Naive B cell (primary cell): ENCODE measurements at places on chromosomes 7 and 10.

DNA sequence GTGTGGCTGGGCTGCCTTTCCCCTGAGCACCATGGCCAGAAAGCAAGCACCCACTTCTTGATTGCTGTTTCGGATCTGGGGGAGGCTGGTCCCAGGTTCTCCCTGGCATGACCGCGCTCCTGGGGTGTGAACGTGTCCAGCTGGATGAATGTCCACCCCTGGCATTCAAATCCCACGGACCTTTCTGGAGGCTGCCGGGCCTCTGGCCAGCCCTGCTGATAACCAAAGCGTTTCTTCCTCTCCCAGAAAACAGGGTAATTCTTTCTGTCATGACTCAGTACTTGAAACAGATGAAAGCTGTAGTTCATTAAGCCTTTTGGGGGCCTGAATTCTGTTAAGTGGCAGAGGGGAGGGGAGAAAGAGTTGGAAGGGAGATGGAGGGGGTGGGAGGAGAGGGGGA, 73.1 kb upstream of the SAMD8 start:
- no peak for DNase-seq

DNA sequence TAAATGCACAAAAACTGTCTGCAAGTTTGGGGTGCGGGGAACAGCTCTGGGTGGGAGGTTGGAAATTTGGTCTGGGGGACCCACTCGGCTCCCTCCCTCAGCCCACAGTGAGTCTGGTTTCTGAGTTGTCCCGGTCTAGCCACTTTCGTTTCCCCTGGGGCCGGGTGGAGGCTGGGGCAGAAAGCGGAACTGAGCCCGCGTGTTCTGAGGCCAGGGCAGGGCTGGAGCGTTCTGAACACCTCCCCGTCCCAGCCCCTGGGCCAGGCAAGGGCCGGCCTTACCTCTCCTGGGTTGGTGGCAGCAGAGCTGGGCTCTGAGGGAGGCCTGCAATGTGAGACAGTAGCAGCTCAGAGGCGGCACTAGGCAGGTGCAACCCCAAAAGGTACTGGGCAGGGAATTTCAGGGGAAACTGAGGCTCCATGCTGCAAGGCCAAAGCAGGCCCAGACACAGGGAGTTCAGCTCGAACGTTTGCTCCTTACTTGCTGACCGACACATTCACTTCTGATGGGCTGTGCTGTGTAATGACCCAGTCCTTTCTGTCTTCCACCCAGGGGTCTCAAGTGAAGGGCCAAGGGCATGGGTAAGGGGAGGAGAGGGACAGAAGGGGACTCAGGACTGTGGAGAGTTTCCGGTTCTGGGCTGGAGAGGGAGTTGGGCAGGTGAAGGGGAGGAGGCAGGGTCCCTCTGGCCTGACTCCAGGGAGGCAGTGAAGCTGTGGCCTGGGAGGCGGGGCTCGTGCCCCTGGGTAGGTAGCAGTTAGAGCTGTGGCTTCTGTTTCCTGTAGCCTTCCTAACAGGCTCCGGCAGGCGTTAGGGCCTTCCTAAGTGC, 3.0 kb downstream of the IRF5 start:
- DNase-seq: peak; percentile 89

GRCh38 chr7:30462179-30462578, 16.4 kb downstream of the NOD1 start:
- no peak for DNase-seq

DNA sequence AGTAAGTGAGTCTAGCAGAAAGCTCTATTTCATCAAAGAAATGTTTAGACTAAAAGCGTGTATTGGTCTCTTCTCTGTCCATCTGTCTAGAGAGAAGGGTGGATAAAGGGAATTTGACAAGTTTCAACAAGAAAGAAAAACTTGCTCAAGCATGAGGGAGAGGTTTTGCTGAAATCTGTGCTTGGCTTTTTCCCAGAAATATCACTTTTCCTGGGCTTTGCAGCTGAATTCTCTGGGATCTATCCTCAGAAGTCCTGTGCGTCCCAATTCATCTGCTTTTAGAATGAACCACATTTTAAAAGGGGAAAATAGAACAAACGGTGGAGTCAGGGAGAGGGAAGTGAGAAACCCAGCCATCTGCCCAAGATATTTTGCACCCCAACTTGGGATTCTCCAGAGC, 59.6 kb upstream of the CELF2 start:
- DNase-seq: no peak

- DNase-seq: no peak
These were observed 241.9 kb downstream of the FOXP2 start for GRCh38 chr7:114656466-114656865.

- DNase-seq: no peak
These were observed 36.3 kb upstream of the TCF7L2 start for GRCh38 chr10:112913661-112914287.

GRCh38 chr7:43303740-43304241, 191.3 kb downstream of the HECW1 start:
- no peak for DNase-seq

DNA sequence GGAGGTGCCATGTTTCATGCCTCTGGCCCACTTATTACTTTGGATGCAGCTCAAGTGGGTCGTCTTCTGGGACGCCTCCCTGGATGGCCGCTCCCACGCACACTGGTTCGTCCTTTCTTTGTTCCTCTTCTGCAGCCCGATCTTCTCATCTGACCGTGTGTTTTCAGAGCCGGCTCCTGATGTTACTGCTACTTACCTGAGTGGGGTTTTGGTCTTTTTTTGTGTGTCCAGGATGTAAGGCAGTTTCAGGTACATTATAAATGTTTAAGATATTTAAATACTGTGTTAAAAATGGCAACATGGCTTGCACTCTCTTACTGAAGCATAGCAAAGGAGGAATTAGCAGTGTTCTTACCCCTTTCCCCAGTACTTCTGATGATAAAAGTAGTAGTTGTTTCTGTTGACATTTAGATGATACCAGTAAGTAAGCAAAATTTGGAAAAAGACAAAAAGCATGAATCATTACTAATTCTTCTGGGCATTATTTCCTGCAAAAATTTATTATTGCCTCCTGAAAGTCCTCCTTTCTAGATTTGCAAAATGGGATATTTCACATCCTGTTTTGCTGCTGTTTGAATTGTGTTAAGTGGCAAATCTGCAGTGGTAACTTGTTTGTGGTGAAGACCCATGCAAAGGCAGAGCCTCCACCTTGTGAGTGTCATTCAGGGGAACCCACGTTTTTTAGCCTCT, 59.4 kb downstream of the SHH start:
- DNase-seq: no peak

- no peak for DNase-seq
These were observed 16.9 kb upstream of the TRIM56 start for GRCh38 chr7:101068401-101068800.

- no peak for DNase-seq
These were observed 158.1 kb downstream of the CTNNA3 start for GRCh38 chr10:67537906-67538305.

DNA sequence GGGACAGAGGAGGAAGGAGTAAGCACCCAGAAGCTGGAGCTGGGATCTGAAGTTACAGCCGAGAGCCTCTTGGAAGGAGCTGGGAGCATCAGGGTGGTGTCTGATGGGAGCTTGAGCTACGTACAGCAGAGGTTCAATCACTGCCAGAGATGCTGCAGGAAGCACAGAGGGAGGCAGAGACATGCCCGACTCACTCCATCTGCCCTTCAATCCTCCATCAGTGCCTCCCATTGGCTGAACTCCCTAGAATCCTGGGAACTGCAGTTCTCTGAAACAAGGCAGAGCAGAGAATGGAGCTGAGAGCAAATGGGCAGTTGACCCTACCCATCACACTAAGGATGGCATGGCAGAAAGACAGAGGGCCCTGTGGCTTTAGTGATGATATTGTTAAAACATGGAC, 40.0 kb upstream of the CTBP2 start:
- no peak for DNase-seq

GRCh38 chr7:83441-83840, 108.9 kb upstream of the FAM20C start:
- no peak for DNase-seq

DNA sequence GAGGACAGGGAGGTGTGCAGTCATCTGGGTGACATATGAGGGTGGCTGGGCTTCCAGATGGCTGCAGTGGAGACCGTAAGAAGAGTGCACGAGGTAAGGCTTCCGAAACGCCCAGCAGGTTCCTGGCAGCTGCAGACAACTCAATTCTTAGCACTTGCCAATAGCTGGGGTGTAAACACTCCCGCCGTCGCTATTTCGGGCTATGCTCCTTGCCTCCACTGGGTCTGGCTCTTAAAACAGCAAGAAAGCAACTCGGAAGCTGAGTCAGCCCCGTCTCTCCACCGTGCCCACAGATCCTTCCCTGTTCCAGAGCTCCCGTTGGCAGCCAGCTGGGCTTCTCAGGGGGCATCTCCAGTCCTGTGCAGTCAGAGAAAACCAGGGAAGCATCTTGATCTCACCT, 6.1 kb upstream of the PDGFA start:
- no peak for DNase-seq

GRCh38 chr10:14782691-14783363, 8.1 kb upstream of the FAM107B start:
- DNase-seq: no peak

DNA sequence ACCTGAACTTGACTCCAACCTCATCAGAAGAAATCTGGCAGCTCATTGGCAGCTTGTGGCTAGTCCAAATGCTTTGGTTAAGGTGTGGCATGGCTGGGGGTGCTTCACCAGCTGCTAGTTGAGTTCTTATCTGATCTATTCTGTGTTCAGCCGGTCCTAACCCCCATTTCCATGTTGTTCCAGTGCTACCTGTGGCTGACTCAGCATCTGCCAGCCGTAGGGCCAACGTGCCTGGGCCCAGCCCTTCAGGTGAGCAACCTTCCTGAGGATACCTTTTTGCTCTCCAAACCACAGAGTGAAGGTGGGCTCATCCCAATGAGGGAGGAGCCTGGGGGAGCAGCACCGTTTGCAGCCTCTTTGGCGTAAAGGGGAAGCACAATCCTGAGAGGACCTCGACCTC, 46.8 kb upstream of the C10orf120 start:
- DNase-seq: no peak

GRCh38 chr7:95006010-95006409, 98.6 kb downstream of the PPP1R9A start:
- no peak for DNase-seq

GRCh38 chr10:61024856-61025201, 80.8 kb upstream of the RHOBTB1 start:
- no peak for DNase-seq

GRCh38 chr7:56079450-56080185, 13.1 kb downstream of the PHKG1 start:
- no peak for DNase-seq

DNA sequence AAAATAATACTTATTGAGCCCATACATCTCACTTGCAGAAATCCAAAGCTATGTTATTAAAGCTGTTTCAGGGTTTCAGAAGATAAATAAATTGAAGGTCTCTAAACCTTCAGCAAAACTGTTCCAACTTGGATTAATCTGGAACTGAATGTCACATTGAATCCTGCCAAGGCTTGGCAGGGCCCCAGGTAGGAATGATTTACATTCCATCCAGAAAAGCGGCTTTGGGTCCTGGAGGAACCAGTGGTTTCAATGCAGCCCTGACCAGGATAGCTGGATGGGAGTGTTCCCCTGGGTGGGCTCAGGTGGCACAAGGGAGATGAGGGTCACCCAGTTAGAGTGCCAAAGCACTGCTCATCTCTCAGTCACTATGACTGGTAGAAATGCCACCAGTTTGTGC, 37.0 kb upstream of the TMEM72 start:
- no peak for DNase-seq

DNA sequence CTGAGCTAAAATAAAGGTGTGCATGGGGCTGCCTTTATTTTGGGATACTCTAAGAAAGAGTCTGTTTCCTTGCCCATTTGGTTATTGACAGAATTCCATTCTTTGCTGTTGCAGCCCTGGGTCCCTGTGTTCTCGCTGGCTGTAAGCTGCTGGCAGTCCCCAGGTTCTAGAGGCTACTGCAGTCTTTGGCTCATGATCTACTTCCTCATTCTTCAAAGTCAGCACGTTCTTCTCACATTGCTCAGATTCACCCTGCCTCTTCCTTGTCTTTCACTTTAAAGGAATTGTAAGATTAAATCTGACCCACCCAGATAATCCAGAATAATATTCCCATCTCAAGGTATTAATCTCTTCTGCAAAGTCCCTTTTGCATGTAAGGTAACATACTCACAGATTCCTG, 620.3 kb downstream of the CCSER2 start:
- no peak for DNase-seq

- DNase-seq: no peak
These were observed 138.9 kb downstream of the FRMD4A start for GRCh38 chr10:14191871-14192270.

GRCh38 chr10:104445359-104445758, 91.7 kb downstream of the CFAP58 start:
- no peak for DNase-seq

DNA sequence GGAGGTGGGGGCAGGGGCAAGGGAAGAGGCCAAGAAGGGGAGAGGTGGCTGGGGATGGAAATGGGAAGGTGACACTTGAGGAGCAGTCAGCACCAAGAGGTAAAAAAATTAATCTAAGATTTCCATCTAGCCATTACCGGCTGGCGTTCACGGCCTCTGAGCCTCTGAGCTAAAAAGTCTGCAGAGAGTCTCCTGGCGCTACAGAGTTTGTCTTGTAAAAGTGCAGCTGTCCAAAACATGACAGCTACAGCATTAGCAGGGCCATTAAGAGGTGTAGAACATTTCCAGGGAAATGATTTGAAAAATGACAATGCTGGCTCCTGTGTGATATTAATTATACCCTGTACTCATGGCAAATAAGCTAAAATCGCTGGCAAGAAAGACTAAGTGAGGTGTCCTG, 167.6 kb downstream of the LRMDA start:
- DNase-seq: no peak

GRCh38 chr7:100071018-100071723, 10.4 kb downstream of the ZNF3 start:
- DNase-seq: no peak

- no peak for DNase-seq
These were observed 208.3 kb downstream of the JAZF1 start for GRCh38 chr7:27972276-27972675.

- no peak for DNase-seq
These were observed 82.8 kb downstream of the GLCCI1 start for GRCh38 chr7:8051373-8051772.

- DNase-seq: no peak
These were observed 249.4 kb downstream of the CRPPA start for GRCh38 chr7:16171928-16172327.

DNA sequence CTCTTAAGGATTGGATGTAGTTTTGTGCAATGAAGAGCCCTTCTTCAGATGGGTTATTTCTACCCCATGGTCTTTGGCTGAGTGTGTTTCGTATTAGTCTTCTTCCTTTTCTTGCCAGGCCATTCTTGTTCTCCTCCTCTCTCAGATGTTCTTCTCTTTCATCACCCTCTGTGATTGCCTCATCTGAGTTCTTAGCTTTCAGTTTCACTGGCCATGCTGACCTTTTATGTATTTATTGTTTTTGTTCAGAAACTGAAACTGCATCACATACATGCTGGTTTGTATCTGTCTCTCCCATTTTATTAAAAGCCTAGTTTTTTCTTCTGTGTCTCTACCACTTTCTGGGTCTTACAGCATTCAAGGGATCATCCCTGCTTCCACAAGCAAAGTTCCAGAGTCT, 21.7 kb upstream of the PCGF5 start:
- DNase-seq: peak; percentile 57

GRCh38 chr10:23467012-23467411, 28.1 kb downstream of the OTUD1 start:
- no peak for DNase-seq
